Muscle of leg (tissue), 16 donors: ENCODE measurements at places on chromosomes 6 and 20. TPM values are rescaled to one million over a fixed set of nuclear protein-coding genes. Genes with fewer than 3 reads are reported as not detected.

The HTR1E gene
- not detected for total RNA-seq

The SLC17A2 gene
- not detected for total RNA-seq

The NSFL1C gene
- total RNA-seq: 28.9 TPM

The MAFB gene
- total RNA-seq: 6.3 TPM

The TGM2 gene
- total RNA-seq: 10.1 TPM

The TDRD6 gene
- total RNA-seq: 0.22 TPM

The IYD gene
- not detected for total RNA-seq

The RIMS4 gene
- 5.7 TPM for total RNA-seq

The NOTCH4 gene
- 14.0 TPM for total RNA-seq

The SAMD5 gene
- 2.2 TPM for total RNA-seq

The C2 gene
- total RNA-seq: 3.7 TPM

The NKAIN2 gene
- 2.5 TPM for total RNA-seq

The POU5F1 gene
- total RNA-seq: 0.13 TPM

The SRSF6 gene
- 72.5 TPM for total RNA-seq

The PHIP gene
- 25.8 TPM for total RNA-seq

The COX4I2 gene
- total RNA-seq: 11.4 TPM

The RAET1L gene
- not detected for total RNA-seq

The AAR2 gene
- 20.5 TPM for total RNA-seq

The KHDC1L gene
- 0.13 TPM for total RNA-seq

The CPXM1 gene
- 41.5 TPM for total RNA-seq

The RIN2 gene
- 26.0 TPM for total RNA-seq

The ZNF831 gene
- total RNA-seq: 0.18 TPM

The OTOR gene
- total RNA-seq: 0.35 TPM

The MUC21 gene
- not detected for total RNA-seq

The CLIC5 gene
- 8.5 TPM for total RNA-seq

The EEF1A2 gene
- total RNA-seq: 330 TPM

The TUBB1 gene
- 0.35 TPM for total RNA-seq

The PHACTR1 gene
- total RNA-seq: 4.3 TPM

The COL12A1 gene
- 658 TPM for total RNA-seq

The ME1 gene
- total RNA-seq: 1.9 TPM

The AVP gene
- 0.18 TPM for total RNA-seq

The GSTA1 gene
- not detected for total RNA-seq

The PRR18 gene
- total RNA-seq: 0.22 TPM

The FOXC1 gene
- total RNA-seq: 1.2 TPM

The RIPPLY2 gene
- not detected for total RNA-seq

The JPH2 gene
- 76.8 TPM for total RNA-seq

The UNC5CL gene
- 3.0 TPM for total RNA-seq

The BMP5 gene
- 17.6 TPM for total RNA-seq
